ENCODE measurements at places on chromosomes 6 and 20. TPM values are rescaled to one million over a fixed set of nuclear protein-coding genes. Genes with fewer than 3 reads are reported as not detected.

AGPAT4 gene
- total RNA-seq = 1.4 TPM

AURKA gene
- total RNA-seq = 3.9 TPM

AIF1 gene
- 6.1 TPM for total RNA-seq

BACH2 gene
- total RNA-seq = 9.4 TPM

GRCh38 chr20:42309050-42309449 is 690.9 kb upstream of the CHD6 start:
- DNase-seq = no peak

GRCh38 chr6:19102936-19103335 is 715.8 kb downstream of the RNF144B start:
- DNase-seq = no peak

- no peak for DNase-seq
Observed at GRCh38 chr6:53679446-53679933, 13.9 kb upstream of the KLHL31 start.

DNA sequence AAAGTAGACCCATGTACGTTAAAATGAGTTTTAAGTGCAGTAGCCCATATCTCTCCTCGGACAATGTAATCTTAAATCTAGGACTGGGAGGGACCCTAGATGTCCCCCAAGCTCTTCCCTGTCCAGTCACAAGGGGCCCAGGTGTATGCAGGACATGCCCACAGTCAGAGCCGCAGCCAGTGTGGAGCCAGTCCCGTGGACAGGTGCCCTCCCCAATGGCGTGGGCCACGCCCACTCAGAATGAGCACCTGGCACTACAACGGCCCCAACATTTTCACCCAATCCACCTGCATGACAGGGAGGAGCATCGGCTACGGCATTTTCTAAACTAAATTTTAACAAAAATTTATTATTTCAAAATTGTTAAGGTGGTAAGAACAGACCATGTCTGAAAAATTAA is 53.2 kb downstream of the WDR27 start:
- DNase-seq = no peak

DNA sequence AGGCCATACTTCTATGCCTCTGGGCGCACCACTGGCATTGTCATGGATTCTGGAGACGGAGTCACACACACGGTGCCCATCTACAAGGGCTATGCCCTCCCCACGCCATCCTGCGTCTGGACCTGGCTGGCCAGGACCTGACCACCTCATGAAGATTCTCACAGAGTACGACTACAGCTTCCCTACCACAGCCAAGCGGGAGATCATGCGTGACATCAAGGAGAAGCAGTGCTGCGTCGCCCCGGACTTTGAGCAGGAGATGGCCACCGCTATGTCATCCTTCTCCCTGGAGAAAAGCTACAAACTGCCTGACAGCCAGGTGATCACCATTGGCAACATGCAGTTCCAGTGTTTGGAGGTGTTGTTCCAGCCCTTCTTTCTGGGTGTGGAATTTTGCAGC is 23.8 kb downstream of the TMEM74B start:
- no peak for DNase-seq
